ENCODE measurements at places on chromosomes 3 and 15. TPM values are rescaled to one million over a fixed set of nuclear protein-coding genes. Genes with fewer than 3 reads are reported as not detected.
A peak's percentile ranks its signal among the peaks of the same experiment; 100 is the strongest.

Gene FMN1
- total RNA-seq: 0.33 TPM

Gene C3orf85
- total RNA-seq: not detected

GRCh38 chr15:82106679-82107078 is 60.9 kb upstream of the MEX3B start:
- no peak for DNase-seq

DNA sequence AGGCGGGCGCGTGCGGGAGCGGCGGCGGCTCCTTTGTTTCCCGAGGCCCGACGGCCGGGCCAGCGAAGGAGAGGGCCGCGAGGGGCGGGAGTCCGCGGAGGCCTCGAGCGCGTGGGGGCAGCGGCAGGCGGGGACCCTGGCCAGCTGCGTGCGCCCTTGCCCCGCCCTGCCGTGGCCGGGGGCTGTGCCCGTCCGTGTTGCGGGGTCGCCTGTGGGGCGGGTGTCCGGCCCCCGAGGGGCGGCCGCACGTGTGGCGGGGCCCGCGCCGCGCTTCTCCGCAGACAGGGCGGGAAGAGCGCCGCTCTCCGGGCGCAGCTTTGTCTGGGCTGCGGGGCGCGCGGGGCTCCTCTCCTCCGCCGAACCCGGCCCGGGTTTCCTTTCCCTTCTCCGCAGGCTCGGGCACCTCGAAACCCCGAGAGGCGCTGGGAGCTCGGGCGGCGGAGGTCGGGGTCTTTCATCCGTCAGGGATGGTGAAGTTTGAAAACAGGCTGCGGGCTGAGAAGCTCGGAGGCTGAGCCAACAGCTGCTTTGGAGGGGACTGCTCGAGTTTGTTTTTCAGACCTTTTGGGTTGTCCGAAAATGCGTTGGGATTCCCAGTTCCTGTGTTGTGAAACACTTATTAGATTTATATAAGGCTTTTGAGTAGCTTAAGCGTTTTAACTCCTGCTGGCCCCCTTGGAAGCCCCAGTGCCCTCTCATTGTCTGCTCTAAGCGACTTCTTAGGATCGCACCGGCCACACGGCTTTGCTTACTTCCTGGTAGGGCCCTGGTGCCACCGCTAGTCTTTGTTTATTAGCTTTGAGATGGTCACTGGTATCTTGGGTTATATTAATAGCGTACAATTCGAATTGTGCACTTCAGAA is 817 bp downstream of the USP3 start:
- DNase-seq: peak; percentile 29

DNA sequence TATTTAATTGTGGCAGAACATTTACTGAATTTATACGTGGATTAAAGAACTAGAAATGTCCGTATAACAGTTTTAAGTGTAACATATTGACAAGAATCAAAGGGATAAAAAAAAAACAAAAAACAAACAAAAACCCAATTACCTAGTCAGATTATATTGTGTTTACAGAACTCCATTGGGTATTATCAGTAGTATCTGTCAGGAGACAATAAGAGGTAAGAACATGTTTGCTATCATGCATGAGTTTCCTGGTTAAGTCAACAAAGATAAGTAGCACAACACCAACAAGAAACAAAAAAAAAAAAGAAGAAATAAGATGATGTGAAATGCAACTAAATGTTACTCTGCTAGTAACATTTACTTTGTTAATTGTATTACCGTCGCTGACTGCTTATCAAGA is 570.6 kb downstream of the ZBBX start:
- DNase-seq: no peak

Gene TMEM87A
- 74.5 TPM for total RNA-seq

Gene SHC4
- total RNA-seq: not detected

- peak; percentile 75 for DNase-seq
Measured at GRCh38 chr15:96356494-96357455, 26.3 kb downstream of the NR2F2 start.

DNA sequence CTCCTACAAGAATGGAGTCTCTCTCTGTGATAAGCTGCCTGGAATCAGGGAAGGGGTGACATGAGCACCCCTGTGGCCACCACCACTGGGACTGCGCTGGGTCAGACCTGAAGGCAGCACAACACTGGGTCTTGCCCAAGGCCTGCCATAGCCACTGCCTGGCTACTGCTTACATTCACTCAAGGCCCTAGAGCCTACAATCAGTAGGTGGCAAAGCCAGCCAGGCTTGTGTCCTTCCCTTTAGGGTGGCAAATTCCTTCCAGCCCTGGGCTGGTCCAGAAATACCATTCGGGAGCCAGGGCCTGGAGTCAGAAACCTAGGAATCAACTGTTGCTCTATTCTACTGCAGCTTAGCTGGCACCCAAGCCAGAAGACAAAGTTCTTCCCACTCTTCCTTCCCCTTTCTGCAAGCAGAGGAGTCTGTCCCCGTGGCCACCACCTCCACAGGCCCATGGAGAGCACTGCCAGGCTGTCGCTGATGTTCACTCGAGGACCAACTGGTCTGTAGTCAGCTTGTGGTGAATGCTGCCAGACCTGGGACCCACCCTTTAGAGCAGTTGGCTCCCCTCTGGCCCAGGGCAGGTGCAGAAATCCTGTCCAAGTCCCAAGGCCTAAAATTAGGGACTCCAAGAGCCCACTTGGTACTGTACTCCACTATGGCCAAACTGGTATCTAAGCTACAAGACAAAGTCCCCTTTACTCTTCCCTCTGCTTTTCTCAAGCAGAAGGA is 307.4 kb downstream of the THSD4 start:
- DNase-seq: no peak

Gene SUCNR1
- not detected for total RNA-seq

- no peak for DNase-seq
Measured at GRCh38 chr3:166993015-166993630, 387.0 kb downstream of the ZBBX start.

DNA sequence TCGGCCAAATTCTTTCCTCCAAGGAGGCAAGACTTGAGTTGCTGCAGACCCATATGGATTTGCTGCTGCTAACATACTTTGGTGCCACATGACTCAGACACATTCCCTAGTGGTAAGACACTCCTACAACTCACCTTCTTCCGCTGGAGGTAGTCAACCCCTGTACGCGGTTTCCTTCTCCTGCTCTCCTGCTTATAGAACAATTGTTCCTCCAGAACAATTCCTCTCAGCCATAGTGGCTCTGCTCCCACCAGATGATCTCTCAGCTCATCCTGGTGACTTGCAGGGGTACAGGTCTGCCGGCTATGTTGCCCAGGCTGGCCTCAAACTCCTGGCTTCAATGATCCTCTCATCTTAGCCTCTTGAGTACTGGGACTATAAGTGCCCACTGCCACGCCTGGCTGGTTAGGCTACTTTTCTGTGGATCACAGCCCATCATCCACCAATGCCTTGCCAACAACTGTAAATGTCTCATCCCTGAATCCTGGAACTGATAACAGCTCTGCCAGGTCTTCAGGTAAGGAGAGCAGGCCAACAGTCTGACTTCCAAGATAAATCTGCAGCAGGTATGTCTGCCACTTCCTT is 2.4 kb upstream of the CXCR6 start:
- no peak for DNase-seq

- no peak for DNase-seq
Measured at GRCh38 chr3:160685144-160685766, 8.3 kb downstream of the ARL14 start.

GRCh38 chr3:141346839-141347238 is 21.5 kb upstream of the ZBTB38 start:
- DNase-seq: no peak

Gene ACTC1
- not detected for total RNA-seq

Gene HRG
- not detected for total RNA-seq

Gene ATP13A4
- total RNA-seq: 2.3 TPM

- DNase-seq: no peak
Measured at GRCh38 chr15:74253211-74253921, 17.2 kb downstream of the CCDC33 start.

Gene ZNF660
- 0.08 TPM for total RNA-seq

DNA sequence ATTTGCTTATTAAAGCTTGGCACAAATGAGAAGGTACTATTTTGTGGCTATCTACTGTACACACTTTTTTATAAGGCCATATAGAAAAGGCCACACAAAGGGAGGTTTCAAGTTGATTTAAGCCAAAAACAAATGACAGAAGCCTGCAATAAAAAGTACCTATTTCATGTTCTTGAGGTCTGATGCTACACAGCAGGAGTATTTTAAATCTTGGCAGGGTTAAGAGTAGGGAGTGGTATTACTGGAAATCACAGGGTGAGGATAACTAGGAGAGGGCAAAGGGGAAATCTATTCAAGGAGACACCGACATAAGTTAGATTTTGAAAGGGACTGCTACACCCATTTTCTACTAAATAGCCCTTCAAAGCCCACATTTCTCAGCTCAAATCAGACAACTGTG is 146.2 kb downstream of the GREM1 start:
- no peak for DNase-seq

Gene WDR5B
- total RNA-seq: 1.9 TPM

DNA sequence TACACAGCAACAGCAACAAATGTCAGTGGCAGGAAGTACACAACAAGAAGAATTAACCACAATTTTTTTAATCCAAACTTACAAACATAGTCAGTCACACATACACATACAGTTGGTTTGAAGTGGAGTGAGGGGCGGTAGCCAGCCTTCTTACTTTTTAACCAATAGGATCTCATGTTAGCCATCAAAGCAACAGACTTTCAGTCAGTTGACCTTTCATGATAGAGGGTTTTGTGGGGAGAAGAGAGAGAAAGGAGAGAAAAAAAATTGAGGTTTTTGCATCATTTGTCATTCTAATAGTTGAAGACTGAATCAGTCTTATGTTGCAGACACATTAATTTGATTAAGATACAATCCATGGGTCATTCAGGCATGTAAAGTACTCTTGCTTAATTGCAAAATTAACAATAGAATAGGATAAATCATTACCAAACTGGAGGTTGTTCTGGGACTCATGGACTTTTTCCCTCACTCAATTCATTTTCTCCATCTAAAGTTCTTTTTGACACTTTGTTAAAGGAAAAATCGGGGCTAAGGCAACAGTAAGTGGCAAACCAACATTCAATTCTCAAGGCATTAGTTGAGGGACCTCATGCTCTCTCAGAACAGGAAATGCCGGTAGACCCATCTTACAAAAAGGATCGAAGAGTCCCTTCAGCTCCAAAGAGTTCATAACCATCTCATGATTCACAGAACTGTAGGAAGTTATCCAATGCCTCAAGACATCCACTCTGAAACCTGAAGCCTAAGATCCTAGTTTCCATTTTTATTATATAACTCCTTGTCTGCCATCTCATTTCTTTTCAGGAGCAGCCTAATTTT is 159.5 kb upstream of the LPP start:
- DNase-seq: peak; percentile 26

GRCh38 chr3:64157150-64158035 is 67.9 kb downstream of the PRICKLE2 start:
- no peak for DNase-seq

DNA sequence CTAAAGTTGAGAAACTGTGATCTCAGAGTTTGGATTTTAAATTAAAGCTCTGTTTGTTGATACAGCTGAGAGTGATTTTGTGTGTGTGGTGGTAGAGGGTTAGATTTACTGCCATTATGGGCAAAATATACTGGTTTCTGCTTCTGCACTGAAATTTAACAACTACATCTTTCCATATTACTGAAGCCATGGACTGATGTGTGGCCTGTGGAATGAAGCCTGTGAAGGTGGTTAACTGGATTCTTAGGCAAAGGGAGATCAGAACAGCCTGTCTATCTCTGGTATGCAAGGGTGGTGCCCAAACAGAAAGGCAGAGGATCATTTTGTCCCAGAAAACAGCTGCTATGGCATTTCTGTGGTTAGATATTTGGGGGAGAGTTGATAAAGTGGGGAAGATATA is 297.3 kb upstream of the THBS1 start:
- DNase-seq: no peak

Gene DYNLT2B
- 1.1 TPM for total RNA-seq

DNA sequence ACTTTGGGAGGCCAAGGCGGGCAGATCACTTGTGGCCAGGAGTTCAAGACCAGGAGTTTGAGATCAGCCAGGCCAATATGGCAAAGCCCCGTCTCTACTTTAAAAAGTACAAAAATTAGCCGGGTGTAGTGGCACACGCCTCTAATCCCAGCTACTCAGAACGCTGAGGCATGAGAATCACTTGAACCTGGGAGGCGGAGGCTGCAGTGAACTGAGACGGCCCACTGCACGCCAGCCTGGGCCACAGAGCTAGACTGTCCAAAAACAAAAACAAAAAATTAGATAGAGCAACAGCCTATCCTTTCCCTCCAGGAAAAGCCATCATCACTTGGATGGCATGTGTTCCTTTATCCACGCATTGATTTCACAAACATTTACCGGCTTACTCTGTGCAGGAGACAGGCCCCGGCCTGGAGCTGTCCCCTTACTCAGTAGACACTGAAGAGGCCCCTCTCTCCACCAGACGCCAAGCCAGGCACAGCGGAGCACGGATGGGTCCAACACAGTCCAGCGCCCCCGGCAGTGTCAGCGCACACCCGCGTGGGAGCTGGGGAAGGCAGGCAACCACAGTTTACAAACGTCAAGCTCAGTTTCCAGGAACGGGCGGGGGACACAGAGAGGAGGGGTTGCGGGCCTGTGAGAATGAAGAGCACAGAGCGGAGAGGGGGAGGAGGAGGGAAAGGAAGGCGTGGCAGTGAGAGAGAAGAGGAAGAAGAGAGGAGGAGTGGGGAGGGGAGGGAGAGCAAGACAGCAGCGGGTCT is 3.1 kb downstream of the GP5 start:
- DNase-seq: peak; percentile 66

DNA sequence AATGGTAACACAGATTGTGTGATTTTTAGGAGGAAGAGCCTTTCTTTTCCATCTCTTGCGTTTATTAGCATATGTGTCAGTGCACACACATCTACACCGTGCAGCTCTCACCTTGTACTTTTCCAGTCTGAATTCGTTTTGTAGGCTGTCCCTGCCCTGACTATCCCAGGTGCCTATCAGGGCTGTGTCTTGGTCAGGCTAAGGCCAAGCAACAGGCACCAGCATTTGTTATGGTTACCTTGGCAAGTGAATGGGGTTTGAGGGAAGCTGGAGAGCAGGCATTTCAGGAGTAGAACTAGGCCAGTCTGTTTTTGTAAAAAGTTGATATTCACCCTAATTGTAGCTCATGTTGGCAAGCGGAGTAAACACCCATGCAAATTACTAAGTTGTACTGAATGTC is 489.5 kb upstream of the TPRG1 start:
- DNase-seq: no peak

DNA sequence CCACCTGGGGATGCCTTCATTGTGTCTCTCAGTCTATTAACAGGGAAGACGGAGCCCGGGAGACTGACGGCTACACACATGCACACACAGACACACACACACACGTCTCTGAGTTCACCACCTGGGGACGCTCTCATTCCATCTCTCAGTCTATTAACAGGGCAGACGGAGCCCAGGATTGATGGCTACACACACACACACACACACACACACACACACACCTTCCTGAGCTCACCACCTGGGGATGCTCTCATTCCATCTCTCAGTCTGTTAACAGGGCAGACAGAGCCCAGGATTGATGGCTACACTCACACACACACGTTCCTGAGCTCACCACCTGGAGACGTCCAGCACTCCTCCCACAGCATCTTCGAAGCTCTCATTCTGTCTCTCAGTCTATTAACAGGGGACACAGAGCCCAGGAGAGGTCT is 143.9 kb downstream of the OR4M2 start:
- DNase-seq: no peak

DNA sequence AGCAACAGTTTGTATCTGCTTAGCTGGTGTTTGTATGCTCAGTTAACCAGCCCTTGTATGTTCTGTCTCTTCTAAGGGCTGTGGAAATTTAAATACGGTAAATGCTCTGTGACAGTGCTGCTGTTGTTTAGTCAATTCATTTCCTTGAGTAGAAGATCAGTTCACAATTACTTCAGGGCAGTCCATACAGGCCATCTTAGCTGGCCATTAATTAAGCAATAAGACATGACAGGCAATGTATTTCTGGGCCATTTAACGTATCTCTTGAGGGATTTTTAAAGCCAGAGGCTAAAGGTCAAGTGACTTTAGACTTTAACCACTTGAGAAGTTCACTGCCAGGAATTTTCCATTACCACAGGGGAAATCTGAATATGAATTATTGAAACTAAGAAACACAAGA is 351.8 kb downstream of the ZIC1 start:
- DNase-seq: no peak

Measured in CD8-positive, alpha-beta T cell (primary cell).